ENCODE measurements at places on chromosomes 6 and 20. TPM values are rescaled to one million over a fixed set of nuclear protein-coding genes. Genes with fewer than 3 reads are reported as not detected.

GRCh38 chr6:121965739-121966138 lies 433.7 kb upstream of the HSF2 start:
- H3K4me1 ChIP-seq: no peaks in the 10 kb centered on the region
- no peak overlapping the region for H3K4me3 ChIP-seq

DNA sequence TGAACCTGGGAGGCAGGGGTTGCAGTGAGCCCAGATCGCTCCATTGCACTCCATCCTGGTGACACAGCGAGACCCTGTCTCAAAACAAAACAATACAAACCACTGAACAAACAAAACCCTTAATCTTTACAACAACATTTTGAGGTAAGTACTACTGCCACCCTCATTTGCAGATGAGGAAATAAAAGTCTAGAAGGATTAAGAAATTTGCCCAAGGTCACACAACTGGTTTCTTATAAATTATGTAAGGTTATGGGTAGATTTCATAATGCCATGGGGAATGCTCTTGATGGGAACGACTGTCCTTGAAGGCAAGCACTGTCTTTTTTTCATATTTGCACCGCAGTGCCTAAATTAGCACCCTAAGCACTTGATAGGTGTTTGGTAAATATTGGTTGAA lies 13.8 kb upstream of the B4GALT5 start:
- H3K27me3 ChIP-seq: no peaks in the 10 kb centered on the region
- DNase-seq: no peak
- no peak overlapping the region for H3K27ac ChIP-seq
- H3K4me3 ChIP-seq: no peak overlapping the region
- no peaks in the 10 kb centered on the region for H3K36me3 ChIP-seq

DNA sequence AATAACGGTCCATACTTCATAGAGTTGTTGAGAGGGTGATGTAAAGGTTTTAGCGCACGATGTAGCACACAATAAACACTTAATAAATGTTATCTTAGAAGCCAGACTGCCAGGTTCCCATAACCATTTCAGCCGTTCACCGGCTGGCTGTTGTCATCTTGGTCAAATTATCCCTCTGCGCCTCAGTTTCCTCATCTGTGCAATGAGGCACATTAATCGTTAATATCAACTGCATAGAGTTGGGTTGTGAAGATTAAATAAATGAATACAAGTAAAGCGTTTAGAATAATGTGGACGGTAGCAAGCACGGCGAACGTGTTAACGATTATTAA lies 432 bp upstream of the PSMF1 start:
- peaks cover 9% of the 10 kb centered on the region for H3K4me1 ChIP-seq
- H3K27me3 ChIP-seq: no peaks in the 10 kb centered on the region
- peak overlapping the region; percentile 99 for H3K4me3 ChIP-seq
- no peak overlapping the region for H3K27ac ChIP-seq

DNA sequence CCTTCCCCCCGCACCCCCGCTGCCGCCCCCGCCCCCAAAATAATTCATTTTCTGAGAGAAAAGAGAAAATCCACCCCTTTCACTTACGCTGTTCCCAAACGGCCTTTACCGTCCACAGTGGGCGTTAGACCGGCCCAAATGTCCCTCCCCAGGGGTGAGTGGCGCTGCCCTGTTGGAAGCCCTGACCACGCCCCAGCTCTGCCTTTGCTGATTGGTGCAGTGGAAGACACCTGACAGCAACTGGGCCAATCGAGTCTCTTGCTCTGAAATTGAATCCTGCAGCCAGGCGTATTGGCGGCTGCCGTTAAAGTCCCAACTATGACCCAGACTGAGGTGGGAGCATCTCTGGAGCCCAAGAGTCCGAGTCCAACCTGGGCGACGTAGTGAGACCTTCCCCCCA lies 15.7 kb downstream of the ZFP64 start:
- H3K27me3 ChIP-seq: no peaks in the 10 kb centered on the region
- no peak overlapping the region for H3K4me3 ChIP-seq
- no peak overlapping the region for H3K27ac ChIP-seq
- no peak for DNase-seq
- H3K4me1 ChIP-seq: no peaks in the 10 kb centered on the region
- no peaks in the 10 kb centered on the region for H3K36me3 ChIP-seq

GRCh38 chr6:148945301-148946021 lies 198.6 kb downstream of the UST start:
- H3K27me3 ChIP-seq: no peaks in the 10 kb centered on the region
- H3K4me1 ChIP-seq: peaks cover 10% of the 10 kb centered on the region
- H3K36me3 ChIP-seq: no peaks in the 10 kb centered on the region
- no peak overlapping the region for H3K4me3 ChIP-seq

GRCh38 chr20:38073307-38074071 lies 39.9 kb downstream of the RPRD1B start:
- no peak overlapping the region for H3K27ac ChIP-seq
- no peaks in the 10 kb centered on the region for H3K4me1 ChIP-seq
- H3K4me3 ChIP-seq: no peak overlapping the region
- no peaks in the 10 kb centered on the region for H3K36me3 ChIP-seq
- no peaks in the 10 kb centered on the region for H3K27me3 ChIP-seq
- peak; percentile 64 for DNase-seq

DNA sequence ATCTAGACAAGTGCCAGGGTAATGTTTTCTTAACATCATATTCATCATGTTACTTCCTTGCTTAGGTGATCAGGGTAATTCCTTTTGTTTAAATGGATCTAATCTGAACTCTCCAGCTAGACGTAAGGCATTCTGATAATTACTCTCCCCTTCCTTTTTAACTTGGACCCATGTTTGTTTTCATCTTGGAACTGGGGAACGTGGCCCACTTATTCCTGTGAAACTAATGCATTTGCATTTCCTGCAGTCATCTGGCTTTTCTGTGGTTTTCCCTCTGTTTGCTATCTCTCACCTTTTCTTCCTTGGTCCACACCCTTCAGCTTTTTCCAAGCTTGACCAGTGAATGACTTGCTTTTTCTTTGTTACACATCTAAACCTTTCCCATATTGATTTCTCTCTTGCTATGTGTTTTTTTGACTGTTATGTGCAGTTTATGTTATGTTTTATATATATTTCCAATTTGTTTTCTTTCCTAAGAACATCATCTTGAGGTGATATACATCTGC lies 33.3 kb downstream of the SLX4IP start:
- no peak for DNase-seq
- no peaks in the 10 kb centered on the region for H3K27me3 ChIP-seq
- no peaks in the 10 kb centered on the region for H3K36me3 ChIP-seq
- H3K4me1 ChIP-seq: peaks cover 80% of the 10 kb centered on the region

GRCh38 chr6:83849610-83850009 lies 3.5 kb upstream of the RIPPLY2 start:
- no peaks in the 10 kb centered on the region for H3K36me3 ChIP-seq
- DNase-seq: no peak
- H3K27ac ChIP-seq: no peak overlapping the region
- H3K4me3 ChIP-seq: no peak overlapping the region

GRCh38 chr6:43825187-43826115 lies 55.4 kb downstream of the VEGFA start:
- H3K27me3 ChIP-seq: no peaks in the 10 kb centered on the region
- DNase-seq: no peak
- no peak overlapping the region for H3K4me3 ChIP-seq
- no peak overlapping the region for H3K27ac ChIP-seq

The DLK2 gene
- not detected for total RNA-seq

The TMEM74B gene
- 4.2 TPM for total RNA-seq
